ENCODE measurements at places on chromosomes 7 and 10. TPM values are rescaled to one million over a fixed set of nuclear protein-coding genes. Genes with fewer than 3 reads are reported as not detected.

RAPGEF5 gene
- 0.72 TPM for total RNA-seq

ZNF727 gene
- total RNA-seq, result not detected

IKZF1 gene
- total RNA-seq, result 248 TPM

TMEM236 gene
- total RNA-seq, result not detected
